ENCODE measurements at places on chromosomes 1 and 21.
A peak's percentile ranks its signal among the peaks of the same experiment; 100 is the strongest.

DNA sequence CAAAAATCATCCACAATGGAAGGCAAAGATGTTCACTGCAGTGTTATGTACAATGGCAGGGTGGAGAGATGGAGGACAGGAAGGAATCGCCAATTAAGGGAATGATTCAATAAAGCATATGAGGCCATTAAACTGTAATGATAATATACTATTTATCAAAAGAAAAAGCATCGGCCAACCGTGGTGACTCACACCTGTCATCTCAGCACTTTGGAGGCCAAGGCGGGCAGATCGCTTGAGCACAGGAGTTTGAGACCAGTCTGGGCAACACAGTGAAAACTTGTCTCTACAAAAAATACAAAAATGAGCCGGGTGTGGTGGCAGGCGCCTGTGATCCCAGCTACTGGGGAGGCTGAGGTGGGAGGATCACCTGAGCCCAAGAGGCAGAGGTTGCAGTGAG, 89.1 kb downstream of the SSBP3 start:
- no peak for DNase-seq

DNA sequence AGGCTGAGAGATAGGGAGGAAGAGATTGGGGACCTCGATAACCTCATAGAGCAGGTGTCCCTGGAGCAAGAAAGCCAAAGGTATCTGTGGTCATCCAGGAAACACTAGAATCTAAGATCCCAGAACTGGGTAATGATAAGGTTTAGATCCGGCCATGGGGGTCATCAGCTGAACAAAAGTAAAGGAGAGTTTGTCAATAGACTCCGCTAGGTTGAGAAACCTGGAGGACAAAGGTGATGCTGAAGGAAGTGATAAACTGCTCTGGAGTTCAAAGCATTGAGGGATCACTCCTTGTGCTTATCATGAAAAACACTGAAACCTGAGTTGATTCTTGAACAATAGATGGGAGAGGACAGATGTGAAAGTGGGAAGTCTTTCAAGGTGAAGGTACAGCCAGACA, 59.5 kb upstream of the SLC2A1 start:
- DNase-seq, result no peak

- DNase-seq, result no peak
These were observed 16.0 kb upstream of the XCL1 start for GRCh38 chr1:168560370-168560769.

- DNase-seq, result no peak
These were observed 5.8 kb upstream of the C1orf159 start for GRCh38 chr1:1121611-1122077.

GRCh38 chr1:208008534-208008933, 97.6 kb upstream of the CD34 start:
- DNase-seq, result no peak

GRCh38 chr1:227072991-227073390, 132.9 kb downstream of the COQ8A start:
- no peak for DNase-seq

DNA sequence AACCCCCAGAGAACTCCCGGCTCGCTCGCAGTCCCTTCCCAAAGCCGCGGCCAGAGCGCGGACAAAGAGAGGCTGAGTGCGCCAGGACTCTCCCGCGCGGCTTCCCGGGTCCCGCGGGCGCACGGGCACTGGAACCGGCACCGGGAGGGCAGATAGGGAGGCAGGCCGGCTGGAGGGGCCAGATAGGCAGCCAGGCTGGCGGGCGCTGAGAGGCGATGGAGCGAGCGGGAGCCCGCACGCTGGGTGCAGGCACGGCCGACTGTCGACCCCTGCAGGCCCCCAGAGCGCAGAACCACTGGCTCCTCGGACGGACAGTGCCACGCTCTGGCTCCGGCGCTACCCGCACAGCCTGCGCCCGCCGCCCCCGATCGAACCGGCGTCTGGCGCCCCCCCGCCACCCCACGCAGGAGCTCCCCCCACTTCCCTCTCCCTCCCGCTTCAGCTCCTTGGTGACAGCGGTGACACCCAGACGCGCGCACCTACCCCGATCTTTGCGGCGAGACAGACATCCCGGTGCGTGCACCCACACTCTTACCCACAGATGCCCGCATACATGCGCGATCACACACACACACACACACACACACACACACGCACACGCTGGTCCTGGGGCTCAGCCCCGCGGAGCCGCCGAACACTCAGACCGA, 534 bp downstream of the SLC6A9 start:
- no peak for DNase-seq

GRCh38 chr1:11078631-11079030, 18.8 kb upstream of the SRM start:
- no peak for DNase-seq

- no peak for DNase-seq
These were observed 43.2 kb downstream of the SLC44A3 start for GRCh38 chr1:94863297-94863911.

DNA sequence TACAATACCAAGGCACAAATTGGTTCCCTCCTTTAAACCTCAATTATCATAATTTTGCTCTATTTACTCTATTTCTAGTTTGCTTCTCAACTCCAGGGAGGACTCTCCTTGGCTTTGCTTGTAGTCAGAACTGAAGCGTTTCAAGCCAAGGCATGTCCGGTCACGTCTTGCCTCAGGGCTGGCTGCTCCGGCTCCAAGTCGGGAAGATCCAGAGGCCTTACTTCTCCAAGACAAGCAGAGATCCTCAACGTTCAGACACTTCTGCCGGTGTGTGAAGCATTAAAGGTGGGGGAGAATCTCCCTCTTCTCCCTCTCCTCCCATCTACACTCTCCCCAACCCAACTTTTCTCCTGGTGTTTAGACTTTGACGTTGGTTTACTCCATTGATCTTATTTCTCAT, 7.2 kb upstream of the HHAT start:
- DNase-seq, result no peak

DNA sequence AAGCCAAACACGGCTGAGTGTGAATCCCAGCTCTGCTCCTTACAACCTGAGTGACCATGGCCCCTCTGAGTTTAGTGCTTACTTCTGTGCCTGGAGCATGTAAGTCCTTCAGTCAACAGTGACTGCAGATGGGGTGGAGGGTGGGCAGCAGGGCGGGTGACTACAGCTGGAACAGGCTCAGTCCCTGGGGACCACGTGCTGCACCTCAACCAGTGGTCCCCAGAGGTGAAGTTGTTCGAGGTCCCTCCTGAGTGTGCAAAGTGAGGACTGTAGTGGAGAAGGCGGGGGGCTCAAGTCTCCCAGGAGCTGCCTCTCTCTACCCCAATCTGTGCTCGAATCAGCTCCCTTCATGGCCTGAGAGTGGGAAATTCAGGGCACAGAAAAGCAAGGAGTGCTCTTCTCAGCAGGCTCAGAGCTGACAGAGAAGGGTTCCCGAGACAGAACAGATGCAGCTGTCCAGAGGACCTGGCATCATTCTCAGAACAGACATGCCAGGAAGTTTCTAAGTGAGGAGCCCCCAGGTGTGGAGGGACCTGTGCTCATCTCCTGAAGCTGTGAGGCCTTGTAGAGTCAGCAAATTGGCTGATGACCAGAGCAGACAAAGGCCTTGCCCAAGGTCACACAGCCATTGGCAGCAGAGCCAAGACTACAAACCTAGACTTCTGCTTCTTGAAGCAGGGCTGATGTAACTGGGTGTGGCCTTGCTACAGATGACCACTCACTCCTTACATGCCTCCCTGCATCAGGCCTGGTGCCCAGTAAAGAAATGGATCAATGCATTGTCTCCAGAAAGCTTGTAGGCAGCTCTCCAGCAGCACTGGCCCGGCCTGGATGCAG, 61.7 kb upstream of the EDN2 start:
- no peak for DNase-seq

DNA sequence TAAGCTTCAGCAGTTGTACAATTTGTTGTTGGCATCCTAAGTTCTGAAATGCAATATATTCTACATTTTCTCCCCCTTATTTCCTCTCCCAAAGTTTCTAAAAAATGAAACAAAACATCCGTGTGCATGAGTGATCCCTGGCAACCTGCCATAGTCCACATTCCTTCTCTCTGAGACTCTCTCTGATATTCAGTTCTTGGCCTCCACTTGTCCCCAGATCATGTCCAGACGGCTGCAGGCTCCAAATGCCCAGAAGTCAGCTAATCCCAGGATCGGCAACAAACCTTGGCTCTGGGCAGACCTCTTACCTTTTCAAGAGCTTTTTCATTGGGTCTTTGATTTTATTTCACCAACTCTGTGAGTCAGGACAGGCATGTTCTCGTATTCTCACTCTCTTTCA, 187.8 kb downstream of the ETS2 start:
- no peak for DNase-seq

DNA sequence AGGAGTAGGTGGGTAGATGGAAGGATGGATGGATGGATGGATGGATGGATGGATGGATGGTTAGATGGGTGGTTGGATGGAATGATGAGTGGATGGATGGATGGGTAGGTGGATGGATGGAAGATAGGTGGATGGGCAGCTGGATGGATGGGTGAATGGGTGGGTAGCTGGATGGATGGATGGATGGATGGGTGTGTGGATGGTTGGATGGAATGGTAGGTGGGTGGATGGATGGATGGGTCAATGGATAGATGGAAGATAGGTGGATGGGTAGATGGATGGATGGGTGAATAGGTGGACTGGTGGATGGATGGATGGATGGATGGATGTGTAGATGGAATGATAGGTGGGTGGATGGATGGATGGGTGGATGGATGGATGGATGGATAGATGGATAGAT, 164.0 kb upstream of the VAMP3 start:
- DNase-seq, result no peak

GRCh38 chr1:154859786-154860155, 10.3 kb downstream of the KCNN3 start:
- no peak for DNase-seq

- no peak for DNase-seq
These were observed 1.4 kb downstream of the PFKFB2 start for GRCh38 chr1:207054491-207054890.

GRCh38 chr1:169295846-169296245, 71.8 kb downstream of the NME7 start:
- DNase-seq, result no peak

DNA sequence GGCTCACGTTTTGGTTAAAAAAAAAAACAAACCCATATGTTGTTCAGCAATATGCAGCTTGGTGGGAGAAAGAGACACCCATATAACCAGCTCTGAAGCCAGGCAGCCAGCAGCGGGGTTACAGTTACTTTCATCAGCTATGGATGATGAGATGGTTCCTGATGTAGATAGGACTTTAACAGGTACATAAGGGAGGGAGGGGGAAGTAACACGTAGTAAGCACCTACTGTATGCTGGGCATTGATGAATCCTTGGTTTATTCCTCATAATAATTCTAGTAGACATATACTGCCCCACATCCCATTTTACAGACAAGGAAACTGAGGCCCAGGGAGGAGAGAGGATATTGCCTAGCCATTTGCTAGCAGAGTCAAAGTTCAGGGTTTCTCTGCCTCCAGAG, 2.0 kb downstream of the SLC1A7 start:
- no peak for DNase-seq

- no peak for DNase-seq
These were observed 588 bp downstream of the NEXN start for GRCh38 chr1:77888781-77889642.

- no peak for DNase-seq
These were observed 56.5 kb downstream of the CD46 start for GRCh38 chr1:207808322-207808705.

DNA sequence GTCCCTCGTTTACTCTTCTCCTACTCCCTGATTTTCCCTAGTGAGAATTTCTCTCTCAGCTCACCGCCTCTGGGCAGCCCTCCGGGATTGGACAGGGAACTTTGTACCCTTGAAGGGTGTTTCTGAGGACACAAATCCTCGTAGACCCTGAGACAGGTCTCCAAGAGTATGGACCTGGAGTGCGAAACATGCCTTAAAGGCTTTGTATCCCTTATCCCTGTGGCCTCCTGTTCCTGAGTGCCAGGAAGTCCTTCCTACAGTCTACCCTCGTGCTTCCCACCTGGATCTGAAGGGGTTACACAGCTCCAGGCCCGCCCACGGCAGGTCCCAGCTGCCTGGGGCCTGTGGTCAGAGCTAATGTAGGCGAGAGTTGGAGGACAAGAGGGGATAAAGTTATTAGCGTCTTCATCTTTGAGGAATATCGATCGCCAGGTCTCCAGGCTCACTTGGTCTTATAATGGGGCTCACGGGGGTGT, 7.6 kb upstream of the PEAR1 start:
- DNase-seq, result no peak

GRCh38 chr1:59072583-59072947, 224.3 kb upstream of the FGGY start:
- no peak for DNase-seq

GRCh38 chr1:50155541-50155940, 46.8 kb downstream of the ELAVL4 start:
- no peak for DNase-seq

DNA sequence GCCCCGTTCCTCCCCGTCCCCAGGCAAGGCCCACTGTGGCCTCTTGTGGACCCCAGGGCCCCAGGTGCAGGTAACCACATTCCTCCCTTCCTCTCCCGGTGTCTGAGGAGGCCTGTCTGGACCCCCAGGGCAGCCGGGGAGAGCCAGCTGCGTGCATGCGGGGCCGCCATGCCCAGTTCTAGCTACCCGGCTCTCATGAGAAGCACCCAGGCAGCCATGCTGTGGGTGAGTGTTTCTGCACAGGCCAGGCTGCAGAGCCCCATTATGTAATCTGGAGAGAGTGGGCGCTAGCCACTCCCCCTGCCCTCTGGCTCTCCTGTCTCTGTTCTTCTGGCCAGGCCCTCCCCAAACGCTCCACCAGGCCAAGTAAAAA, 18.4 kb upstream of the PLEKHG5 start:
- no peak for DNase-seq

DNA sequence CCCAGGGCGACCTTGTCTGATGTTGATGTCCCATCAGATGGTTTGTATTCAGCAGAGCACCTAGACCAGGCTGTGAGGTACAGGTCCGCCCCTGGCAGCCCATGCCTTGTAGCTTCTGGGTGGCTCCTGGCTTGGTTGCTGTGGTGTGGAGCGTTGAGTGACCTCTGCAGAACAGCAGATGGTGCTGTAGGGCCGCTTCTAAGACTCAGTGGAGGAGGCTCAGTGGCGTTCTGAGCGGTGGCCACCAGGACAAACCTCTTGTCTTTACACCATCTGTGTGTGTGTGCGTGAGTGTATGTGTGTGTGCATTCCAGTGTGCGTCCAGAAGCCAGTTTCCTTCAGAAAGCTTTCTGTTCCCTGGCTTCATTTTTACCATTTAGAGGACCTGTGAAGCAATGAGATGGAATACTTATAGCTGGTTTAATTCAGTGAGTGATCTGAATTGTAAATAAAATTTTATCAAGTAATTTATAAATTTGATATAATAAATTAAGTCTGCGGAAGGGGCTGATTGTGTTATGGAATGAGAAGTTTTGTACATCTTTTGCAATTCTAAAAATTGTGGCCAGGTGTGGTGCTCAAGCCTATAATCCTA, 66.1 kb downstream of the ADARB1 start:
- peak; percentile 78 for DNase-seq

GRCh38 chr1:58561633-58562032, 15.1 kb upstream of the OMA1 start:
- DNase-seq, result no peak

GRCh38 chr1:171263901-171264300, 15.6 kb downstream of the FMO1 start:
- no peak for DNase-seq

- DNase-seq, result no peak
These were observed 227.7 kb upstream of the IRF2BP2 start for GRCh38 chr1:234837713-234838112.
